ENCODE measurements at places on chromosomes 5 and 9.

DNA sequence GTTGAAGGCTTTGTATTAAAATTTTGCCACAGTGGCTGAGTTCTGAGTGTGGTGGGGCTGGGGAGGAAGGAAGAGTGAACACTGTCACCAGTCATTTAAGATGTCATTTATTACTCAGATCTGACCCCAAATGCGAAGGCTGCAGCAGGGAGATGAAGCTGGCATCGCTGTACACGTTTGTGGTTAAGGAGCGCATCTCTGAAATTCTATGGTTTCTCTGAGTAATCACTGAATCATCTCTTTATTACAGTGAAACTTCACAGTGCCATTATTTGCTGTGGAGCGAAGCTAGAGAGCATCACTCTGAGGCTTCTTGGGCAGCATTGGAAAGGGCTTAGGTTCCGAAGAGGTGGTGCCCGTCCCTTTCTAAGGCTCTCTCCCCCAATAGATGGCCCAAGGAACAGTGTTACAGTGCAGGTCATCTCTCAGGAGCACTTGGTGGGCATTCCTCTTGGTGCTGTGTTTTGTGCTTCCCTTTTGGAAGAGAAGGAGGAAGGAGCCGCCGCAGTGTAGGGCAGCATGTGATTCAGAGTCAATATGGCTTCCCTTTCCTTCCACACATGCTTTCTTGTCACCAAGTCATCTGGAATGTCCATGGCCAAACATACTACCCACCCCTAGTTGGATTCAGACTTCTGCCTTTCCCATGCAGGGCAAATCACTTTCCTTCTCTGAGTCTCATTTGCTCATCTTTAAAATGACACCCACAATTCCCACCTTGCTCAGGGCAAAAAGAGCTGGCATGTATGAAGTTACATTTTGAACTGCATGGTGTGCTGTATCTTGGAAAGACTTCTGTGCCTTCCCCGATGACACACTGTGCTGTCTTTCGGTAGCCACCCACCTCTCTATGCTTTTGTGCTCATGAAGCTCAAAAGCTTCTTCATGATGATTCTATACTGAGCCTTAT, 9.3 kb upstream of the TEX48 start:
- peak; percentile 83 for DNase-seq

DNA sequence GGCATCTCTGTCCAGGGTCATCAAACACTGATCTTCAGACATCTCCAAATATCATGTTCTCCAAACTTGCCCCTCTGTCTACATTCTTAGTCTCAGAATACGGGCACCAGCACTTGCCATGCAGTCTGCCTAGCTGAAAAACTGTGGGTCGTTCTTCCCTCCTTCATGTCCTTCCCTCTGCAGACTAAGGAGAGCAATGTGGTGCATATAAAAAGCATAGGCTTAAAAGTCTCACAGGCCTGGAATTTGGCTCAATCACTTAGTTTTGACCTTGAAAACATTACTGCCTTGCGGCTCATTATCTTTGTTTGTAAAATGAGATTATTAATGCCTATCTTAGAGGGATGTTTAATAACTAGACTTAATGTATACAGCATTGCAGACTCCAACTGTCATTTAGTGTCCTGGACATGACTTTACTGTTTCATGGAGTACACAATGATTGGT, 362.8 kb downstream of the NPR3 start:
- no peak for DNase-seq

DNA sequence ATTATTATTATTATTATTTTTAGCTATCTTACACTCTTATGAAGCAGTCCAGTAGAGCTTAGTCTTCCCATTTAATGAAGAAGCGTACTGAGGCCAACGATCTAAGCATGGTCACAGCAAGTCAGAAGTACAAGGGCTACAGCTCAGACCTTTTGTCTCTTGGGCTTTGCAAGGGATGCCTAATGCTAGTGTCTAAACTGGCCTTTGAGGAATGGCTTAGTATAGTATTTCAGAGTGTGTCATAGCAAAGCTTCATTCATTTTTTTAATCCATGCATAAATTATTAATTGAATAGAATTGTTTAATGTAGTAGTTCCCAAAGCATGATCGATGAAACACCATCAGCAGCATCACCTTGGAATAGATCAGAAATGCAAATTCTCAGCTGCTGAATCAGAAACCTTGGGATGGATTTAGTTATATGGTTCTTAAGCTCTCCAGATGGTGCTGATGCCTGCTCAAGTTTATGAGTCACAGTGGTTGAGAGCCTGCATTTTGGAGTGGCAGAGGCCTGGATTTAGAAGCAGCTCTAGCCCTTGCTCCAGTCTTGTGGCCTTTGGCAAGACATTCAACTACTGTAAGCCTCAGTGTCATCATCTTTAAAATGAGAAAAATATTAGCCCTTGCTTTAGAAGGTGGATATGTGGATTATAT, 6.1 kb downstream of the IL12B start:
- no peak for DNase-seq

GRCh38 chr5:7827610-7828009, 23.3 kb downstream of the CFAP90 start:
- DNase-seq, result no peak

- DNase-seq, result no peak
Measured at GRCh38 chr5:84602371-84602771, 217.7 kb upstream of the EDIL3 start.

DNA sequence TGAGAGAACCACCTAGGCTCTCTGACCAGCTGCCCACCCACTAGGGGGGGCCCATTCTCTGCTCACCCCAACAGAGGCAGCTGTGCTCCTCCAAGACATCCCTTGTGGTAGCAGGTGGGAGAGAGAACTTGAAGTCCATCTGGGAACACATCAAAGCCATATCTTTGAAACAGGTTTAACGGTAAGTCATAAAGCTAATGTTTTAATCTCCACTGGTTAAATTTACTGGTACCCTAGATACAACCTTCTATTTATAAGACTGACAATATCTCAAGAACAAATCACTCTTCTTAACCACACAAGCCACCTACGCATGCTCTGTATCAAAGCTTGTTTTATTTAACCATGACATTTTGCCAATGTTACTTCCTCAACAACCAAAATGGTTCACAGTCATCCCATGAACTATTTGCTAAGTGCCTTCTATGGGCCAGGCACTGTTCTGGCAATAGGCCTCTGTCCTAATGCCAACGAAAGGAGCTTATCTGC, 20.4 kb downstream of the AUH start:
- DNase-seq, result no peak

DNA sequence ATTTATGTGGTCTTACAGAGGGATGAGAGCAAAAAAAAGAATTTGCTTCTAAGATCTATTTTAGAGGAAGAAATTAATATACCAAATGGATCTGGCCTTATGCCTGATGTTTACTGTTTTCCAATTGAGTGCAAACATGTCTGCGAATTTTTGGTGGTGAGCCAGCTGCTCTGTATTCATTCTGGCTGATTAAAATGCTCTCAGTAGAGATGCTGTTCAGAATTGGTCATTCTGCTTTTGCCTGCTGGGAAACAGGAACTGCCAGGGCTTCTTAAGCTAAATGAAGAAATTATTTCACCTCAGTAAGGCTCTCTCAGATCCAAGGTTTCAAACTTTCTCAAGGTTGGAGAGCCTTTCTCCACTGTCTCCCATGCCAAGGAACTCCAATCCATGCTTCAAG, 132.0 kb upstream of the SV2C start:
- DNase-seq, result no peak

- peak; percentile 83 for DNase-seq
Measured at GRCh38 chr5:32489791-32490562, 45.4 kb upstream of the ZFR start.

GRCh38 chr9:129309041-129309430, 131.0 kb upstream of the IER5L start:
- no peak for DNase-seq

- DNase-seq, result no peak
Measured at GRCh38 chr9:36268007-36268427, 9.8 kb upstream of the GNE start.

- DNase-seq, result no peak
Measured at GRCh38 chr9:26735160-26735559, 157.4 kb downstream of the CAAP1 start.

DNA sequence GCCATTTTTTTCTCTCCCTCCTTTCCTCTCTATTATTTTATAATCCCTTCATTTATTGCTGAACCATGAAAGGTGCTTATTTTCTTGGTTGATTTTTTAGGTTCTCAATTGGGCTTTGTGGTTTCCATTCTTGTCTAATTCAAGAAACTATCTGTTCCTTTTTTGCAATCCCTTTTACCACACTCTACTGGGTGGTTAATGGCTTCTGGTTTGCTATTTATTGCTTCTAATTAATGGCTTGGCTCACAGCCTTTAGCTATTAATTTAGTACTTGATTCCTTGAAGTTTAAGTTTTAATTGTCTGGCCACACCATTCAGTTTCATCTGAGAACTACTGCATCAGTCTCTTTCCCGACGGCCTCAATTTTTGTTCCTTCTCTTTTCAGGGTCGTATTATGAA, 5.6 kb downstream of the FRRS1L start:
- no peak for DNase-seq

GRCh38 chr9:86846656-86847055, 100.7 kb downstream of the GAS1 start:
- DNase-seq, result no peak

DNA sequence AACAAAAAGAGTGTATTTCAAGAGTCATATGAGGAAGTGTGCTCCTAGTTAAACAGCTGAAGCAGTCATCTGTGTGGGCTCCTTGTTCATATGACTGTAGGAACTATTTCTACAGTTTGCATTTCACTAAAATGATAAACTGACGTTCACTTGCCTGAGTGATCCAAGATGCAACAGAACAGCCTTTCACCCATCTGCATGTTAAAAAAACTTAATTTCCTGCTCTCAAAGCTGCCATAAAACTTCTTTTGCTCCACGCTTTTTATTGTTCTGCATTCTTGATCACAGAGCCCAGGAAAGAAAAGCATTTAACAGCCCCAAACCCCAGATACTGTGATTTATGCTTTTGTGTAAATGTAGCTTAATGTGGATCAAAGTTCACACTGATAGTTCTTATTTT, 43.9 kb downstream of the ZNF608 start:
- no peak for DNase-seq

DNA sequence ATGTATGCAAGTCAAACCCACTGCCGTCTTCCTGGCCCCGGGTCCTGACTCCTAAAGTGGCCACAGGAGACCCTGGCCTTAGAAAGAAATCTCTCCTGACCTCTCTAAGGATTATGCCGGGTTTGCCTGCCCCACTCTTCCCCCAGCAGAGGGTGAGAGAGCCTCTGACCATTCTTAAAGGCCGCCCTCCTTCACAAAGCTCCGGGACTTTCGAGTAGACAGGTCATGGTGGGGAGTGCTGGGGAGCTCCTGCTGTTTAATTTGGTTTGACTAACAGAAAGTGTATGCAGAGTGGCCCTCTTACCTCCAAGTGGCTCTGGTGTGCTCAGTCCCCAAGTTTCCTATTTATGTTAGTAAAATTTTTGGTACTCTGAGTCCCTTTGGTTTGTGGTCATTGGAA, 111.8 kb downstream of the LRRC70 start:
- no peak for DNase-seq

GRCh38 chr5:51908215-51908614, 525.0 kb downstream of the ISL1 start:
- no peak for DNase-seq

DNA sequence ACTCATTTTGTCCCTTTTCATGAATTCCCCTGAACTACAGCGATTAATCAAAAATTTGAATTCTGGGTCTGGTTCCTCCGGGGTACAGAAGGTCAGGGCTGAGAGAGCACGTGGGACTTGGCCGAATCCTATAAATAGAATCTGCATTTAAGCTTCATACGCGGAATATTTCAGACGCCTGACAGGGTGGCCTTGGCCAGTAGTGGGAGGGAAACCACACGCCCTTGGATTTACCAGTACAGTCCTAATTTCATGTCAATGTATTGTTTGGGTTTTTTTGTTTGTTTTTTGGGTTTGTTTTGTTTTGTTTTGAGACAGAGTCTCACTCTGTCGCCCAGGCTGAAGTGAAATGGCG, 21.5 kb upstream of the NIPBL start:
- no peak for DNase-seq

DNA sequence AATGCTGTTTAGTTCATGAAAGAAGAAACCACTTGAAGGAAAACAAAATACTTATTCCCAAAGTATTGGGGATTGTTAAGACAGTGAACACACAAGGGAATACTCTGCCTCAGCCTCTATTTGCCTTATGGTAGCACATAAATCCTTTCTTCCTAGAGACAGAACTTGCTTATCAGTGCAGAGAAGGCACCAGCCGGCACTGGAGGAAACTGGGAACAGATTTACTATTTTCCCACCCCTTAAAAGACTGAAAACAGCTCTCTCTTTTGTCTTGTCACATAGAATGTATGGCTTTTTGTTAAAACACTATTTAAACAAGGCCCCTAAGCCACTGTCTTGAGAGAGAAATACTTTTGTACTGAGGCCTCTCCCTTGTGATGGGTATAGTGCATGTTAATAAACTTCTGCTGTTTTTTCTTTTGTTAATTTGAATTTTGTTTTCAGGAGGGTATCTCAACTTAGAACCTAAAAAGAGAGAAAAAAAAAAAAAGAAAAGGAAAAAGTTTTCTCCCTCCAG, 40.7 kb upstream of the EDIL3 start:
- no peak for DNase-seq

GRCh38 chr9:111985315-111985714, 88.7 kb downstream of the UGCG start:
- no peak for DNase-seq

- DNase-seq, result no peak
Measured at GRCh38 chr5:154205441-154206117, 15.0 kb downstream of the GALNT10 start.

GRCh38 chr5:124729720-124730359, 16.6 kb downstream of the ZNF608 start:
- DNase-seq, result no peak

GRCh38 chr5:31754741-31755675, 116.1 kb downstream of the PDZD2 start:
- no peak for DNase-seq

GRCh38 chr9:132733260-132733815, 63.1 kb downstream of the GTF3C4 start:
- no peak for DNase-seq

- no peak for DNase-seq
Measured at GRCh38 chr5:150791536-150791935, 13.0 kb downstream of the SMIM3 start.

DNA sequence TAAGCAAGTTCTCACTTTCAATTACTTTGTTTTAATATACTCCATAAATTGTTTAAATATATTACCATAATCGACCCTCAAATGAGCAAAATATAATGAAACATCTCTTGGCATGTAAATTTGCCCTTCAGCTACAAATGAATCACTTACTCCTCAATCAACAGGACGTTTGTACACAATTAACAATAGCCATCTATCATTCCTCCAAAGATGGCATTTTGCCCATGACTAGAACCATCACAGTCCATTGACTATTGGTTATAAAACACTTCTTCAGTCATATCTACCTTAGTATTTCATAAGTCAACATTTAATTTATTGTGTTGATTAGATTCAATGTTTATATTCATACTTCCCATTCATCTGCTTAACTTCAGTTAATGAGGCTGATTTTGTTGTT, 127.2 kb downstream of the CTNND2 start:
- no peak for DNase-seq

DNA sequence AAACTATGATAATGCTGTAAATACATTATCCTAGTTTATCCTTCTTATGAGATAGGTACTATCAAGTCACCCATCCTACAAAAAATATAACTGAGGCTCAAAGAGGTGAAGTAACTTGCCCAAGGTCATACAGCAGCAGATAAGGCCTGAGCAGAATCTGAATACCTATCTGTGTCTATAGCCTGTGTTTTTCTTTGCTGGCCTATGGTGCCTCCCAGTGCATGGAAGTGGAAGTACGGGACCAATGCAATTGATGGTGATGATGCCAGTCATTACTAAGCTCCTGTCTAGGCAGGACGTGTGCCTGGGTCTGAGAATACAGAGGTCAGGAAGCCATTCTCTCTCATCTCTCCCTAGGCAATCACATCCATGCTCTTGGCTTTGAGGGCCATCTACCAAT, 67.8 kb downstream of the FAT2 start:
- DNase-seq, result peak; percentile 51
